A172 (cell line): ENCODE measurements at places on chromosomes 11 and 22. TPM values are rescaled to one million over a fixed set of nuclear protein-coding genes. Genes with fewer than 3 reads are reported as not detected.

MUC6 gene
- not detected in 2 replicates for total RNA-seq

TREH gene
- total RNA-seq: 0.05 TPM in 1 of 2 replicates, not detected in the other

PTPRCAP gene
- 1.5 and 2.3 TPM in 2 replicates for total RNA-seq

APOBEC3B gene
- total RNA-seq: 4.9 and 8.7 TPM in 2 replicates

- DNase-seq: no peak
These were observed 168.4 kb downstream of the SBF2 start for GRCh38 chr11:10125522-10126133.

- no peak for DNase-seq
These were observed 8.4 kb downstream of the KCNQ1OT1 start for GRCh38 chr11:2691355-2691761.

MS4A4A gene
- total RNA-seq: not detected in 2 replicates

DNA sequence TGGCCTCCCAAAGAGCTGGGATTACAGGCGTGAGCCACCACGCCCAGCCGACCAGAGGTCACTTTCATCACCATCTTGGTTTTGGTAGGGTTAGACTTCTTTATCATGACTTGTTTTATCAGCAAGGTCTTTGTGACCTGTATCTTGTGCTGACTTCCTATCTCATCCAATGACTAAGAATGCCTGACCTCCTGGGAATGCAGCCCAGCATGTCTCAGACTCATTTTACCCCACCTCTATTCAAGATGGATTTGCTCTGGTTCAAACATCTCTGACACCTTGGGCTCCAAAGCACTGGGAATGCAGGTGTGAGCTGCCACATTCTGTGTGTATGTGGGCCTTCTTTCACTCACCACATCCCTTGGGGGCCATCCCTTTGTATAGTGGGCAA, 5.1 kb upstream of the TALDO1 start:
- DNase-seq: no peak

DNA sequence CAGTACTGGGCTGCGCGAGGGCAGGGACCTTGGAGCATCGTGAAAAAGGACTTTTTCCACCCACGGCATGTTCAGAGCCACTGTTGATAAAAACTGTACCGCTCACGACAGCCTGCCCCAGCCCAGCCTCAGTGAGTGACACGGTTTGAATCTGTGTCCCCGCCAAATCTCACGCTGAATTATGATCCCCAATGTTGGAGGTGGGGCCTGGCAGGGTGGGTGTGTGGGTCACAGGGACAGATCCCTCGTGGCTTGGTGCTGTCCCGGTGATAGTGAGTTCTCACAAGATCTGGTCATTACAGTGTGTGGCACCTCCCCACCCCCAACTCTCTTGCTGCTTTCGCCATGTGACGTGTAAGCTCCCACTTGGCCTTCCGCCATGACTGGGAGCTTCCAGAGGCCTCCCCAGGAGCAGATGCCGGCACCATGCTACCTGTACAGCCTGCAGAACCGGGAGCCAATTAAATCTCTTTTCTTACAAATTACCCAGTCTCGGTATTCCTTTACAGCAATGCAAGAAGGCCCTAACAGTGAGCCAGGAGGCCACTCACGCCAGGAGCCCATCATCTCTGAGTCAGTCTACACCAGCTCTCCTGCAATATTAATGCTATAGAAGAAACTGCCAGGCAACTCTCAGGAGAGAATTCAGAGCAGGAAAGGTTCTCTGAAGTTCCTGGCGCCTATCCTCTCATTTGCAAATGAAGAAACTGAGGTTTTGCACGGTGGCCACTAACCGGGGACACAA, 1.3 kb downstream of the TOLLIP start:
- DNase-seq: no peak

- no peak for DNase-seq
These were observed 7.4 kb upstream of the SLC22A12 start for GRCh38 chr11:64583296-64584262.

HOATZ gene
- total RNA-seq: not detected in 2 replicates

- no peak for DNase-seq
These were observed 7.9 kb downstream of the SEC14L4 start for GRCh38 chr22:30497466-30498150.

GRCh38 chr11:35641171-35641897, 21.2 kb upstream of the TRIM44 start:
- DNase-seq: no peak

DNA sequence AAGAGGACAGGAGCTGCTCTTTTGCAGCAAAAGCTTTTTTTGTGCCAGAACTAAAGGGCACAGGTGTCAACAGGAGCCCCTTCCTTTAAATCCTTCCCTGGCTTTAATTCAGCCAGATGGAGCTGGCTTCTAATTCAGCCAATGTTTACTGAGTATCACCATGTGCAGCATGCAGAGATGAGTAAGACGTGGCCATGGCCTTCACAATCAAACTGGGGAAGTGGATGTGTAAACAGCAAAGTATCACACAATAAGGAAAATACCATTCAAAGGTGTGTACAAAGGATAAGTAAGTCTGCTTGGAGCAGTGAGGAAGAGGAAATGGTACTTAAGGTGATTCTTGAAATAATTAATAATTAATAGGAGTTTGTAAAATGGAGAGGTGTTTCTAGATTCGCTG, 243.4 kb downstream of the NXPE2 start:
- DNase-seq: no peak

F2 gene
- total RNA-seq: not detected in 2 replicates

KDELR3 gene
- 18.4 and 24.4 TPM in 2 replicates for total RNA-seq

DNA sequence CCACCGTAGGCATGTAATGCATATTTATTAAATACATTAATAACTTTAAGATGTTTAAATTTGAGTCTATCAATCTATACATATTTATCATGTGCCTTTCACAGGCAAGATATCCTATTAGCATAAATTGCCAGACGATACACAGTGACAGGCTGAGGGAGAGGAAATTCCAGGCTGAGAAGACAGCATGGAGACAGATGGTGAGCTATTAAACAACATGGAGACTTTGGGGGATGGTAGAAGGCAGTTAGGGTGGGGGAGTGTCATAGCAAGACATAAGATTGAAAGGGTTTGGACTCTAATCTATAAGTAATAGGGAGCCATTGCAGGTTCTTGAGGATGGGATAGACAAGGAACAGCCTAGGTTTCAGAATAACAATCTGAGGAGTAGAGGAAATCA, 138.5 kb downstream of the NXPE2 start:
- no peak for DNase-seq

DNA sequence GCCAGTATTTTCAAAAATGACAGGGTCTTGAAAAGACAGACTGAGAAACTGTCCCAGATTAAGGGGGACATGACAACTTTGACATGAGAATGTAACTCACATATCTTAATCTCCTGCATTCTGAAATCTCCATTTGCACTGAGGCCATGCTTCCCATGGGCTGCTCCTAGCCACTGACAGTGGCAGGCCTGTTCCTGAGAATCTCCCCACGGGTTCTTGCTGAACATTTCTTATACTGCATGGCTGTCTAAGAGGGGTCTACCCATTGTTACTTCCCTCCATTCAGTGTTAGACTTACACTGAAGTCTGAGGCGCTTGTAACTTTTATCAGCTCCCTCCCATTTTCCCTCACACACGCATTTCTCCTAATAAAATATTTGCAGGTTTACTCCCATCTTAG, 1.5 kb downstream of the CEP295 start:
- no peak for DNase-seq

DNA sequence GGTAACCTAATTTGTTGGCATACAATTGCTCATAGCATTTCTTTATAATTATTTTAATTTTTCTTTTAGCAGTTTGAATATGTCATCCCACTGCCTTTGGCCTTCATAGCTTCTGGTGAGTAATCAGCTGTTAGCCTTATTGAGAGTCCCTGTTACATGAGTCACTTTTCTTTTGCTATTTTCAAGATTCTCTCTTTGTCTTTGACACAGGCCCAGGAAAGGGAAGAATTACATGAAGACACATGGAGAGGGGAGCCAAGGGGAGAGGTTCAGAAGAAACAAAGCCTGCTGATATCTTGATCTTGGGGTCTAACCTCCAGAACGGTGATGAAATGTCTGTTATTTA, 418.2 kb downstream of the METTL15 start:
- DNase-seq: no peak

THY1 gene
- total RNA-seq: 276 and 329 TPM in 2 replicates

DNA sequence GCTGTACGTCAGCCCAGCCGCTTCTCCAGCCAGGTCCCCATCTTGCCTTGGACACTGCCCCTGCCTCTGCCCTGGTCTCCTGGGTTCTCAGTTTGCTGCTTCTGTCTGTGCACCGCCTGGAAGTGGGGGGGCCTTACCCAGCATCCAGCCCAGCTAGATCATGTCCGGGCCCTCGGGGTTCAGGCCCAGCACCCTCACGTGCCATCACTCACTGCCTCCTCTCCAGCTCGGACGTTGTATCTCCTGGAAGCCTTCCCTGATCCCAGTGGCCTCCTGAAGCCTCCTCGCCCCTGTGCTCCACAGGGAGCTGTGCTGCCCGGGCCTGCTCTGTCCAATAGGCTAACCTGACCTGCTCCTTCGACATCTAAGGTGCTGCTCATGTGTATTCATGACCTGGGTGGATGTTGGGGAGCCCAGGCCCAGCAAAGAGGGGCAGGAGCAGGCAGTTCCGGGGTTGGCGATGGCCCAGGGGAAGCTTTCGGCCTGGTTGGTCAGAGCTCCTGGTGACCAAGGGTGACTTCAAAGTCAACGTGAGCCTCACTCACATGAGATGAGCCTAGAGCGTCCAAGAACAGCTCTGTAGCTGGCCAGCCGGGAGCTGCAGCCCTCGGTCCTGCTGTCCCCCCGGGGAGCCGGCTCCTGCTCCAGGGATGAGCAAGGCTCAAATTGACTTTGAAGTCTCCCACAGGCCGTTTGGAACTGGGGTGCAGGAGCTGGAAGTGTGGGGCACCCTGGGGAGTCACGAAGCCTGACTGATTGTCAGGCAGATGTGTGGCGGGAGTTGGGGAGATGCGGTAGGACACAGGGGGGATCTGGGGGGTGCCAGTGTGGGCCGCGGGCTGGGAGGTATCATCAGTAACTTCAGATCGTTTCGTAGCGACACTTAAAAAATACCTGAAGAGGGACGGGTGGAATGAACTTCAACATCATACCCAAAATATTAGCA, 5.2 kb upstream of the ASCL2 start:
- no peak for DNase-seq

DNA sequence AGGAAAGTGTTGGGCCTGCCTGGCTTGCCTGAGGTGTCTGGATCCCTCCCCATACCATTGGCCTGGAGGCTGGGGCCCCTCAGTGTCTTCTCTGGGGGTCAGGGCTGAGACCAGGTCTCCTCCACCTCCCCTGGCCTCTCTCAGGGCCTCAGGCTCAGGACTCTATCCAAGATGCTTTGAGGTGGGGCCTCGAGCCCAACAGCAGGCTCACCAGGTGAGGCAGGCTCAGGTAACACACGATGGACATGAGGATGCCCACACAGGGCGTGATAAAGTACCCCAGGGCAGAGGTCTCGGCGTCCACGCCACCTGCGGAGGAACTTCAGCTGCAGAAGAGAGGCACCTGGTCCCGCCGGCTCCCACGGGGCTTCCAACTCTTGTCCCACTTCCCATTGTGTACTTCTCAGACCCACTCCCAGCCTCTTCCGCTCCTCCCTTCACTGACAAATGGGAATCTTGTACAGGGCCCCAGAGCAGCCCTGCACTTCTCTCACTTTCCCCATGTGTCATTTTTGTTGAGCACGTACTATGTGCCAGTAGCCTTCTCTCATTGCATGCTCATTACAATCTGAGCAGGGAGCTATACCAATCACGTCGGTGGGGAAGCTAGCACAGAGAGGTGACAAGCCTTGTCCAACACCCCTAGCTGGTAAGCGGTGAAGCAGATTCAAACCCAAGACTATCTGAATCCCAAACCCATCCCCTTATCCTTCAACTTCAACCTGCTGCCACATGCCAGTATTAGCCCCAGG, 3.8 kb downstream of the SLC29A2 start:
- DNase-seq: no peak

GRCh38 chr11:15675683-15676082, 561.0 kb downstream of the INSC start:
- no peak for DNase-seq

DNA sequence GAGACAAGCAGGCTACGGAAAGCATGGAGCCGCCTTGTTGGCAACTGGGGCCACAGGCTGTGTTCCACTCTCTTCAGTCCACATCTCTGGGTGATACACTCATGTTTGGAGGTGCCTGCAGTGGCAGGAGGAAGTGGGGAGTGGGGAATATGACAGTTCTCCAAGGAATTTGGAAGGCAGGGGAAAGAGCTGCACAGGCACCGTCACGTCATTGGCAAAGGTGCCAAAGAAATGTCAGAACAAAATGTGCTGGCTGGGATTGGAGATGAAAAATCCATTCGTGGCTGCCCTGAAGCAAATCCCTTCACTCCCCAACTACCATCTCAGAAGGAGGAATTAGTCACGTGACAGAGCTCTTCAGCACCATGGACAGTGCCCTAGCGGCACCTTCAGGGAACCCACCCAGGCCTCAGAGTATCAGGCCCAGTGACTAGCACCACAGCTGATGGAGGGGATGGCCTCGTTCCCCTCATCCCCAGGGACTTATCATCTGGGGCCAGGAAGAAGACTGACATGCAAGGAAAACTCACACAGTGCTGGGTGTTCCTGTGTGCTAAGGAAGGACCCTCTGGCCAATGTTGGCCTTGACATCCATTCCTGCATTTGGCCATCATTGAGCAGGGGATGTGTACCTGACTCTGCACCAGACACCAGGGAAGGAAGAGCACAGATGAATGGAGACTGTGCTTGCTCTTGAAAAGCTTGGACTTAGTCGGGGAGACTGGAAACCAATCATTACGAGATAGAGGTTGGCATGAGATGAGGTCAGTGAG, 48.5 kb upstream of the PRDM11 start:
- peak; percentile 64 for DNase-seq

DNA sequence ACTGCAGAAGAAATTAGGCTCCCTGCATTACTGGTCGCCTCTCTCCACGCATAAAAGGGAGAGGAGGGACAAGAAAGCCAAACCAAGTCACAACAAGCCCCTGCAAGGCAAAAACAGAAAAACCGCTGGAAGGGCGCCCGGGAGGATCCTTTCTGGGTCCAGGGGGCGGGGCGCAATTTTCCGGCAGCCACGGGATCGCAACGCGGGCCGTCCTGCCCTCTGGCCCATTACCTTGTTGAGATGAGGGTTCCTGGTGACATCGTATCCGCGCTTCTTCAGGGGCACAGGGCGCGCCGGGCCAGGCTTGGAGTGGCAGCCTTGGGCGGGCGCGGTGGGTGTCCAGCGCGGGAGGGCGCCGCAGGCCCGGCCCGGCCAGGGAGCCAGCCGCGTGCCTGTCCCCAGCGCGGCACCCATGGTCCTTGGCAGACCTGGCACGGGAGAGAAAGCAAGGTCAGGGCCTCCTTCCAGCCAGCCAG, 847 bp downstream of the ME3 start:
- DNase-seq: no peak

GRAP2 gene
- total RNA-seq: not detected in 2 replicates
